HS-27A (cell line): ENCODE measurements at places on chromosomes 12 and 14.

- DNase-seq: no peak
Measured at GRCh38 chr14:100587086-100587762, at the start of gene BEGAIN. Gene BEGAIN (minus strand): TSS chr14:100587417. CDS start chr14:100587290, 127 bp downstream.

GRCh38 chr12:104769144-104769561 lies 188.9 kb downstream of the SLC41A2 start:
- DNase-seq: no peak

- no peak for DNase-seq
Measured at GRCh38 chr14:78704965-78705364, 534.8 kb downstream of the NRXN3 start.

DNA sequence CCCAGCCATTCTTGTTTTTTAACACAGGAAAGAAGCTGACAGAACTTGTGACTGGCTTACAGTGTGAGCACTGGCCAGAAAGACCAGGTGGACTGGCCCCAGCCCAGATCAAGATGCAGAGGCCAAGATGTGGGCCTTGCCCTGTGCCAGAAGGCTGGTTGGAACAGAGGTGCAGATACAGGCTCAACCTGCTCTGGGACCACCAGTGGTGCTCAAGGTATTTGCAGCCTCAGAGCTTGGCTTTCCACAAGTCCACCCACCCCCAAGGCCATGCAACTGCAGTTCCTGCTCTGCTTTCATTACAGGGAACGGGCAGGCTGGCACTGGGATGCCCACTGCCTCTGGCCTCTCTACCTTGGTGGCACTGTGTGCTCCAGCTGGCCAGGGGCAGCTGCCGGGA lies 23.3 kb downstream of the ZFC3H1 start:
- no peak for DNase-seq

GRCh38 chr12:15474766-15475165 lies 152.5 kb downstream of the PTPRO start:
- DNase-seq: no peak

DNA sequence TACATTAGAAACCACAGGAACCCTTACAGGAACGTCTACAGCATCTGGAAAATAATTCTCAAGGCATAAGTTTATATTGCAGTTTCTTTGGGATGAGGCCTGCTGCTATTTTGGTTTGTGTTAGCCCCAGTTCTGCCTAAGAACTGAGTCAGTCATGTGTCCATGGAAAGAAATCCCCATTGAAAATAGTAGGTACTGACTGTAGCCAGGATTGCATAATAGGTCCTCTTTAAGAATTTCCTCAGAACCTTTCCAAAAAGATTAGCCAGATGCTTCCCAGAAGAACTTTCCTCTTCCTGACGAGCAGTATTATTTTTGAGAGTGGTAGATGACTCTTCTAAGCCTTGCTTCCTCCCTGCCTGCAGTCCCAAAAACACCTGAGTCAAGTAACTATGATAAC lies 52.6 kb downstream of the RASSF8 start:
- no peak for DNase-seq

DNA sequence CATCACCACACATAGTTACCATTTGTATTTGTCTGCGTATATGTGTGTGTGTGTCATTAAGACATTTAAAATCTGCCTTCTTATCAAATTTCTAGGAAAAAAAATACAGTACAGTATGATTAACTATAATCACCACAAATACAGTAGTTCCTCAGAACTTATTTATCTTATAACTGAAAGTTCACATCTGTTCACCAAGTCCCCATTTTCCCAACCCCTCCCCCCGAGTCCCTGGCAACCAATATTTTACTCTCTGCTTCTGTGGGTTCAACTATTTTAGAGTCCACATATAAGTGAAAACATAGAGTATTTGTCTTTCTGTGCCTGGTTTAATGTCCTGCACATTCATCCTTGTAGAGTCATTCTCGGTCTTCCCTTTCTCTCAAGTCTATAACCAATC lies 12.3 kb downstream of the CAPS2 start:
- no peak for DNase-seq

- no peak for DNase-seq
Measured at GRCh38 chr12:95142431-95143151, 69.2 kb upstream of the NR2C1 start.

DNA sequence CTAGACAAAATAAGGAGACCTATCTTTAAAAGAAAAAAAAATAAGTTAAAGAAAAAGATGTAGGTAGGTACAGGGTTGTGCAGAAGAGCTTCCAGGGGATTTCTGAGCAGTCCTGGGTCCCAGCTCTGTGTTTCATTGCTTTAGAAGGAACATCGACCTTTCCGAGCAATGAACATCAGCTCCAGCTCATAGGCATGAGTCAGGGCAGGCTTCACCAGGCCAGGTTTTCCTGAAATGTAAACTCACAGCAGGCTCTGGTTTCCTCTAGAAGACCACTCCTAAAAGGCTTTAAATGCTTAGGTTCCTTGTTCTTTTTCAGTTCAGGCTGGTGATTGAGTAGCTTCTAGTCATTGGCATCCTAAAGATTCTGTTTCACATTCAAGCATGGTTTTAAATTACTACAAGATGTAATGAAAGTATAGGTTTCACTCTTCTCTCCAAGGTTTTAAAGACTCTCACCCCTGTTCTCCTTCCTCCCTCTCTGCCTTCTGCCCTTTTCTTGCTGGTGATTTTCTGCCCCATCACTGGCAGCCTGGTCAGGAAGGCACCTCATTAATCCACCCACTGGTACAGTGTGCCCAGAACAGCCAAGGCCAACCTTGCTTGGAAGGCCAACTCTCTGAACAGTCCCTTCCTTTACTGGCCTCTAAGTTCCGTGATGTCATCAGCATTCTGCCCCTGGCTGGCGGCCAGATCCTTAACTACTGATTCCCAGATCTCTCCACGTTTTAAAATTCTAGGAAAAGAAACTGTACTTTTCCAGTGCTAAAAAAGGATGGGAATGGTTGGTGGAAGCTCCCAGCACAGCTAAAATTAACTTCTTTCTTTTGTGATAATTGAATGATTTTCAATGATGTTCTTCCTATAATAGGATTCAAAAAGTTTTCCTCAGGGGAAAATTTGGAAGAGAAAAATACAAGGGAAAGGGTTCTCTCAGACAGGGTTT lies 109.4 kb upstream of the HIF1A start:
- DNase-seq: no peak
